ENCODE measurements at places on chromosomes 6 and 20.

- no peak for DNase-seq
These were observed 13.3 kb downstream of the SUPT3H start for GRCh38 chr6:45364466-45364865.

DNA sequence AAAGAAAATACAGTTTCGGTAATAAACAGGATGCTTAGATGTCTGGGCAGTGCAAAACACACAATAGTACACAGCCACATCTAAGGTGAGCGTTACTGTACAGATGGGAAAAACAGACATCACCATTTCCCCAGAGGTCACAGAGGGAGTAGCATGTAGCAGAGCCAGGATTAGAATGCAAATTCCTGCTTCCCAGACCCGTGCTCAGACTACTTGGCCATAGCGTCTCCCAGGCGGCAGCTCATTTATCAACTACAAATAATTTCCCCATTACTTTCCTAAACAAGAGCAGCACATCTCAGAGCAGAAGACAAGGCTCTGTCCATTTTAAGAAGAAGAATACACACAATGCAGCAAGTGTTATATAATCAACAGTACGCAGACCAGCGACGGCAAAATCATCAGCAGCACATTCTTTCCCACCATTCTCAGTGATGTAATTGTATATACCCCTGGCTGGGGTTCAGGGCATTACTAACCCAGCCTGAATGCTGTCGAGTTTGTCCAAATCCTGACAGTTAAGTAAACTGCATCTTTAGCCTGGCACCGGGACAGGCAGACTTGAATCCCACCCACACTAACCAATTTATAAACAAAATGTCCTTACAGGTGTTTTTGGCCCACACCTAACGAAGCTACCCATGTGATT, 61.9 kb downstream of the CNKSR3 start:
- no peak for DNase-seq

- no peak for DNase-seq
These were observed 14.0 kb downstream of the CALHM6 start for GRCh38 chr6:116475141-116475540.

DNA sequence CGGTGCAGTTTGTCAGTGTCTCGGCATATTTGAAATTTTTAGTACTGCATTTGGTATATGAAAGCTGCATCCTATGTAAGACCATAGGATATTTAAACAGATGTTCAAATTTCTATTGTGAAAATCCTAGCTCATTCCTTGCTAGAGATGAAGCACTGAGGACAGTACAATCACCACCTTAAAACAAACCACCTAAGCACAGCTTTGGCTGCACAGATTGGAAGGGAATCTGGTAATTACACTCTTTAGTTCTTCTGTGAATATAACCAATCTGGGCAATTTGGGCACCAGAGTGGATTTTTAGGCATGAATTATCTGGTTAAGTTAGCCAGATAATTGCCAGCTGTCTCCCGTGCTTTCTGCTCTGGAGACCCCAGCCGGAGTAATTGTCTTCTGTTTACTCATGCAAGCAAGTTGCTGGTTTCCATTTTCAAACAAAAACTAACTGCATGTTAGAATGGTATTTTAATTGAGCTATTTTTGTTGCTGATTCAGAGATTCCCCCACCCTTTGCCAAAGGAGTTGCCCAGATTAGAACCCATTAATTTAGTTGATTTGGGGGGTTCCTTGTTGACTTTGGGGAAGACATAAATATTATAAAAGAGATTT, 36.9 kb downstream of the E2F3 start:
- no peak for DNase-seq

GRCh38 chr6:35452183-35453090, at the start of gene FANCE:
TSS of gene FANCE (plus strand) at chr6:35452338. CDS start at chr6:35452546, 208 bp downstream.
- DNase-seq = peak; percentile 100

DNA sequence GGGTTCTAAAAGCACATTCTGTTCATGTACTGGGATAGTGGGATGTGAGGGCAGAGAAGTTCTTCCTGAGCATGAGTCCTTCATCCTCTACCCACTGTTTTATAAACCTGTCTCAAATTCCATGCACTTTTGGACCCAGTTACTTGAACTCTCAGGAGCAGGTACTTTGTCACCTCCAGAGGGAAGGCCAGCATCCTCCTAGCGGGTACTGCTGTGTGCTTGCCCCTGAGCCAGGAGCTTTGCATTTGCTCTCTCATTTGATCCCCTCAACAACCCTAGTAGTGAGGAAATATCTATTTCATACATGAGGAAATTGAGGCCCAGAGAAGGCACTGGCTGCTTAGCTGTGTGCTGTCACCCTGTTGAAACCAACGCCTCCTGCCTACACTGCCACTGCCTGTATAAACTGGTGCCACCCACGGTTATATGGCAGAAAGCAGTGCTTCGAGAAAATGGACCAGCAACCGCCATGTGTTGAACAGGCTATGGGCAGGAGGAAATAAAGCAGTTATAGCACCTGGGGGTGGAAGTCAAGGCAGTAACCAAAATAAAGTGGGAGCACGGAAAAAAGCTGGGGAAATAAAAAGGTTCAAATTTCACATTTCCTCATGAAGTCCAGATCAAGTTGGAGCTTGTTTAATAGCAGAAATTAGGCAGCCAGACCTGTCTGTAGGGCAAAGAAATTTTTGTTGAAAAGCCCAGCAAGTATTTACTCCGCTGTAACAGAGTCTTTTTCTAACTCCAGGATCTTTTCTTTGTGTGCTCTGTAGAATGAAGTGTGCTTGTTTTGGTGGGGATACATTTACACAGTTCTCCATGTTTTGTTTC, 38.0 kb downstream of the KLHL31 start:
- DNase-seq = no peak

- DNase-seq = peak; percentile 7
These were observed 197.7 kb downstream of the FAXC start for GRCh38 chr6:99151634-99152346.

DNA sequence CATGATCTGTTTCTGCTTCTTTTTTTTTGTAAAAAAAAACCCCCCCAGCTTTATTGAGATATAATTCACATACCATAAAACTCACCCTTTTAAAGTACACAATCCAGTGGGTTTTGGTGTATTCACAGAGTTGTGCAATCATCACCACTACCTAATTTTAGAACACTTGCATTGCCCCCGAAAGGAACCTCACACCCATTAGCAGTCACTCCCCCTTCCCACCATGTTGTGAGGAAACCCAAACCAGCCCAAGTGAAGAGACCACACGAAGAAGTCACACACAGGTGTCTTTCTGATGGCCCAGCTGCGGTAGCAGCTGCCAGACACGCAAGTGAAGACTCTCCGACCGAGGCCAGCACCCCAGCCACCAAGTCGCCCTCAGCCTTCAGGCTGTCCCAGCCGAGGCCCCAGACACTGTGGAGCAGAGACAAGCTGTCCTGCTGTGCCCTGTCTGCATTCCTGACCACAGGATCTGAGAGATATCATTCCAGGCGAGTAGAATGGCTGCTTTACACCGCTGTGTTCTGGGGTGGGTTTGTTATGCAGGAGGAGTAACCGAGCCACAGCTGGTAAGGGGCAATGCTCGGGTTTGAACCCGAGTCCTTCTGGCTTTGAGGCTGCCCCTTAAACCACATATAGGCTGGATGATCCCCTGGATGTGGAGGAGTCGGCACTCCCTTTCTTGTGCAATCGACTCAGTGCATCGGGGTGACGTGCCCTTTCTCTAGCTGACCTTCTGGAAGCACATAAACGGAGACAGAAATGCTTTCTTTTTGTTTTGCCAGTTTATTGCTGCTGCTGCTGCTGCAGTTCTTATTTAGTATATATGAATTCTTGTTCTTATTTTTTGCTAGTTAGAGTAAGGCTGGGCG, 59.1 kb upstream of the PTPN1 start:
- no peak for DNase-seq

DNA sequence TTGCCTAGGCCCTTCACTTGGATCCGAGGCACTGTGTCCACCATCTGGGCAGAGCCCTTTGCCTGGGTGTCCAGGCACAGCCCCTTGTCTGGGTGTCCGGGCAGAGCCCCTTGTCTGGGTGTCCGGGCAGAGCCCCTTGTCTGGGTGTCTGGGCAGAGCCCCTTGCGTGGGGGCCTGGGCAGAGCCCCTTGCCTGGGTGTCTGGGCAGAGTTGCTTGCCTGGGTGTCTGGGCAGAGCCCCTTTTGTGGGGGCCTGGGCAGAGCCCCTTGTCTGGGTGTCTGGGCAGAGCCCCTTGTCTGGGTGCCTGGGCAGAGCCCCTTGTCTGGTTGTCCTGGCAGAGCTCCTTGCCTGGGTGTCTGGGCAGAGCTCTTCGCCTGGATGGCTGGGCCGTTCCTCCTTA, 443.4 kb upstream of the CDH4 start:
- DNase-seq = peak; percentile 20

GRCh38 chr6:56802584-56802983, 152.3 kb upstream of the BEND6 start:
- DNase-seq = no peak

DNA sequence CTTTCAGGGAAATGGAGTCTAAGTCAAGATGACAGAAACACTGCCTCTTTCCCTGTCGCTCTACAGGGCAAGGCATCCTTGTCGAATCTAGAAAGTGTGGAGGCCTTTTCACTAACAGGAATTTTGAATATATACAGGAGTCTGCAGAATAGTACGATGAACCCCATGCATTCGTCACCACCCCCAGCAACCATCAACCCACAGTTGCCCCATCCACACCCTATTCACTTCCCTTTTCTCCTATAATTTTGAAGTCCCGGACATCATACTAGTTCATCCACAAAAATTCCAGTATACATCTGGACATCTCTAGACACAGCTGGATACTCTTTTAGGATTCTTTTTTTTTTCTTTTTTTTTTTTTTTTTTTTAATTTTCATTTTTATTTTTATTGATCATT, 80.7 kb upstream of the RIN2 start:
- DNase-seq = no peak

DNA sequence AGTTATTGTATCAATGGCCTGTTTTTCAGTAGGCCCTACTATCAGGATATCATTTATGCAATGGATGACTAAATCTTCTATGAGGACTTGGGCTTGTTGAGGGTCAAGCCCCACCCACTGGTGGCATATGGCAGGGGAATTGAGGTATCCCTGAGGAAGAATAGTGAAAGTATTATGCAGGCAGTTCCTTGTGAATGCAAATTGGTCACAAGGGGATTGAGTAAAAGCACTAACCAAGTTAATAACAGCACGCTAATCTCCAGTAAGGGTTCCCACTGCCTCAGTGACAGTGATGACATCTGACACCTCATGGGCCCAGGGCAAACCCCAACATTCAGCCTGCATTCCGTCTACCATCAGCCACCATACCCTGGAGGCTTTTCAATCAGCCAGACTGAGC, 14.9 kb downstream of the BPIFA1 start:
- DNase-seq = no peak

GRCh38 chr6:32968867-32969684, 682 bp downstream of the BRD2 start:
- DNase-seq = peak; percentile 86

DNA sequence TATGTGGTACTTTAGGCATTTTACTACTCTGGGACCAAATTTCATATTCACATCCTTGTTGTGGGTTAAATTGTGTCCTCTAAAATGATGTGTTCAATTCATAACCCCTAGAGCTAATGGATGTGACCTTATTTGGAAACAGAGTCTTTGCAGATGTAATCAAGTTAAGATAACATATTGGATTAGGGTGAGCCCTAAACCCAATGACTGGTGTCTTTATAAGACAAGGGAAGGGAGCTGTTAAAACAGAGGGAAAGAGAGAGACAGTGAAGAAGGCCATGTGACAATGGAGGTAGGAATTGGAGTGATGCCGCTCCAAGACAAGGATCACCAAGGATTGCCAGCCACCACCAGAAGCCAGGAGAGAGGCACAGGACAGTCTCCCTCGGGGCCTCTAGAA, 220.0 kb downstream of the ADGRG6 start:
- no peak for DNase-seq

- DNase-seq = no peak
These were observed 63.7 kb upstream of the CCN6 start for GRCh38 chr6:111990214-111990613.

DNA sequence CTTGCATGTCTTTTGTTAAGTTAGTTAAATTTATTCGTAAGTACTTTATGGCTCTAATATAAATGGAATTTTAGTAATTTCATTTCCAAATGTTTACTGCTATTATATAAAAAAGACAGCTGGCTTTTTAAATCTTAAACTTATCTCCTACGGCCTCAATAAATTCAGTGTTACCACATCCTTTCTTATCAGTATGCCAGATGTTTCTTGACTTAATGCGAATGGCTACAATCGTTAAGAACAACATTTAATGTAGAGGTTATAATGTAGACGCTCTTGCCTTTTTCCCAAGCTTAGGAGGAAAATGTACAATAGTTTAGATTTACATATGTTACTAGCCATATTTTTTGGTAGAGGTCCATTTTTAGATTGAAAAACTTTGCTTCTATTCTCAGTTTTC, 659.4 kb downstream of the TENT5A start:
- DNase-seq = no peak

- DNase-seq = no peak
These were observed 248.1 kb upstream of the OPRM1 start for GRCh38 chr6:153790876-153791473.

GRCh38 chr20:54069501-54069971, 858 bp downstream of the BCAS1 start:
- no peak for DNase-seq

All from stimulated activated effector memory CD8-positive, alpha-beta T cell treated with anti-CD3 and anti-CD28 coated beads, Interleukin-12 subunit alpha, Interleukin-12 subunit beta, amount 100 ng/mL, for 72 hours (primary cell).